Left ventricle myocardium inferior (tissue), 1 donor: ENCODE measurements at places on chromosomes 4 and X. TPM values are rescaled to one million over a fixed set of nuclear protein-coding genes. Genes with fewer than 3 reads are reported as not detected.

Gene TLR2
- 2.8 TPM for total RNA-seq

Gene PAGE1
- total RNA-seq, result not detected

Gene MAGEB2
- total RNA-seq, result not detected

Gene MSMO1
- total RNA-seq, result 7.3 TPM

Gene FANCB
- 0.66 TPM for total RNA-seq

Gene SGMS2
- total RNA-seq, result 21.4 TPM

Gene FAM133A
- total RNA-seq, result 0.58 TPM

Gene NPFFR2
- total RNA-seq, result not detected

Gene COL25A1
- total RNA-seq, result 0.77 TPM

Gene SPIN2B
- 8.4 TPM for total RNA-seq

Gene CYTL1
- 0.47 TPM for total RNA-seq

Gene IL9R
- not detected for total RNA-seq

Gene FAM114A1
- total RNA-seq, result 19.5 TPM

Gene CENPVL2
- total RNA-seq, result not detected

Gene POLR2B
- 73.0 TPM for total RNA-seq

Gene ARMCX1
- 32.7 TPM for total RNA-seq

Gene PIR
- total RNA-seq, result 13.0 TPM

Gene PRDM5
- total RNA-seq, result 12.2 TPM

Gene HMX1
- total RNA-seq, result not detected

Gene IL15
- 2.2 TPM for total RNA-seq

Gene NAA11
- not detected for total RNA-seq

Gene PPEF1
- 0.58 TPM for total RNA-seq

Gene MTNR1A
- not detected for total RNA-seq

Gene TTC29
- not detected for total RNA-seq

Gene UCP1
- total RNA-seq, result not detected

Gene GPR143
- total RNA-seq, result not detected

Gene RAB40AL
- not detected for total RNA-seq

Gene CHRDL1
- total RNA-seq, result 3.7 TPM

Gene OPHN1
- total RNA-seq, result 5.0 TPM

Gene STAP1
- not detected for total RNA-seq

Gene ACOX3
- total RNA-seq, result 22.0 TPM

Gene WDR17
- total RNA-seq, result 0.38 TPM

Gene MAGEB17
- not detected for total RNA-seq

Gene TKTL2
- not detected for total RNA-seq

Gene GYG2
- 0.66 TPM for total RNA-seq

Gene MECP2
- total RNA-seq, result 28.3 TPM

Gene CLCN4
- total RNA-seq, result 36.1 TPM

Gene PPARGC1A
- total RNA-seq, result 108 TPM

Gene GSX2
- not detected for total RNA-seq

Gene ZNF630
- 3.2 TPM for total RNA-seq

Gene CLDN2
- not detected for total RNA-seq

Gene TLR10
- not detected for total RNA-seq

Gene HTATSF1
- total RNA-seq, result 63.6 TPM

Gene CYSLTR1
- total RNA-seq, result 1.2 TPM

Gene MAGEA4
- total RNA-seq, result not detected

Gene CWH43
- not detected for total RNA-seq

Gene AGTR2
- total RNA-seq, result 0.69 TPM

Gene NUDT10
- total RNA-seq, result 0.27 TPM

Gene FAM9B
- total RNA-seq, result not detected

Gene CT45A5
- not detected for total RNA-seq

Gene CT45A10
- total RNA-seq, result not detected

Gene KDR
- 23.4 TPM for total RNA-seq

Gene ASMT
- total RNA-seq, result not detected

Gene FGF2
- total RNA-seq, result 4.1 TPM

Gene ENPP6
- not detected for total RNA-seq
